Hematopoietic multipotent progenitor cell treated with erythropoietin and hydrocortisone succinate and interleukin-3 and kit ligand, for 4 days (in vitro differentiated cells): ENCODE measurements at places on chromosomes 7 and 10.

- no peak for DNase-seq
Observed at GRCh38 chr7:139681463-139681755, 96.4 kb downstream of the HIPK2 start.

DNA sequence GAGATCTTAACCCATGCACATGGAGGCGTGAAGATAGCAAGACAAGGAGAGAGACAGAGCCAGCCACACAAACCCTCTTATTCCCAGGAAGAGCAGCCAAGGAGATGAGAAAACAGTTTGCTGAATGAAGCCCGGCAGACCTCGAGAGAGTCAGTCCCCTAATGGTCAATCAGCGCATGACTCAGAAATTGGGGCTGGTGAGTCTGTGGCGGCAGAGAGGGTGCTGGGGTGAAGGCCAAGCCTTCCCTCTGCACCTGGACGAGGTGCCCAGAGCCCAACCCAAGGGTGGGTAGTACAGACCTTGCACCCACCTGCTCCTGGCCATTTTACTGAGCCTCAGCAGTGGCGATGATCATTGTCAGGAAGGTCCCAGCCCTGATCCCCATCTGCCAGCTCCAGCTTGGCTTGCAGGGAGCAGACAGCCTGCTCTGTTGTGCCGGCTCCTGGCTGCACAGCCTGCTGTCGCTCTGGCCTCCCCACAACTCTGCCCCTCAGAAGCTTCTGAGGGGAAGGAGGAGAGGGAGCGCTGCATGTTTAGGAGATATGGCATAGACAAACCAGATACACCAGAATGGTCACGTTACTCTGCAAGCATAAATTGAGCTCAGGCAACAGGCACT, 256.6 kb downstream of the RPS24 start:
- DNase-seq: no peak

DNA sequence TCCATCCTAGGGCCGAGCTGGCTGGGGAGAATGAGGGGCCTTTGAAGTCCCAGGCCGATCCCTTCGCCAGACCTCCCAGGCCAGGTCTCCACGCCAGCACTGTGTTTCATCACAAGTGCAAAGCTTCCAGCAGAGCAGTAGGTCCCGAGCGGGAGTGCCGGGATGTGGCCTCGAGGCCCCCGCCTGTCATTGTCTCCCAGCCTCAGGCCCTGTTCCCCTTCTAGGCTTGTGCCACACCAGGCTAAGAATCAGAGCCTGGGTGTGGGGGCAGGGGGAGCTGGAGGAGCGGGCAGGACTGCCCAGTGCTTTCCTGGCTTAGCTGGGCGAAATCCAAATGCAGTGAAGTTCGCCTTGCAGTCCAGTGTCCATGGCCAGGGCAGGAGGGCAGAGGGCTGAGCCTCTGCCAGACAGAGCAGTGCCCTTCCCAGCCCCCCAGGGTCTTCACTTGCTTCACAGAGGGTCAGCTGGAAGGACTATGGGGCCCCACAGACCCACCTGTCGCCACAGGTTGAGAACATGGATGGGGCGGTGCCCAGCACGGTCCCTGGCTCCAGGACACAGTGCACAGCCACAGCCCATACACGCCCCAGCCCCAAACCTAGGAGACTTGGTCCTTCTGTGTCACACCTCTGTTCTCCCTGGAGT, 20.2 kb upstream of the PFKFB3 start:
- DNase-seq: no peak

- peak; percentile 18 for DNase-seq
Observed at GRCh38 chr10:59362959-59363381, 621 bp upstream of the FAM13C start.

DNA sequence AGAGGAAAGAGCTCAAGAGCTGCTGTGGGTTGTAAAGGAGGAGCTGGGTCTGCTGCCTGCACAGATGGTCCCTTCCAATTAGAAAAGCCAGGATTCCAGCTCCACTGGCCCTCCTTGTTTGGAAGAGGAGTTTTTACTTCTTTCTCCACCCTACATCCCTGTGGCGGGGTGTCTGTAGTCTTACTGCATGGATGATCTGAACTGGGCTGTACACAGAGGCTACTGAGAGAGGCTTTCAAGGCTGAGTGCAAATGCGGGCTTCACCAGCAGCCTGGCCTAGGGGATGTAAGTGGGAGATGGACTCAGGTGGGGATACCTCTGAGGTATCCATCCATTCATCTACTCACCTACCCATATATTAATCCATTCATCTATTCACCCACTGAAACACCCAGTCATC, 7.1 kb upstream of the CXCL12 start:
- no peak for DNase-seq

DNA sequence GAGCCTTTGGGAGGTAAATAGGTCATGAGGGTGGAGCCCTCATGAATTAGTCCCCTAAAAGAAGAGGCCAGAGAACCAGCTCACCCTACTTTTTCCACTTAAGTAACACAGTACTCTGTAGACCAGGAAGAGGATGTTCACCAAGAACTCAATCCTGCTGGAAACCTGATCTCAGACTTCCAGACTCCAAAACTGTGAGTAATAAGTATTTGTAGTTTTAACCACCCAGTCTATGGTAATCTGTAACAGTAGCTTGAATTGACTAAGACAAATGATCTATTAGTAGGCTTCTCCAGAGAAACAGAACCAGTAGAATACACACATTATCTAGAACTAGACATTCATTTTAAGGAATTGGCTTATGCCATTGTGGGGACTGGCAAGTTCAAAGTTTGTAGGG, 51.5 kb downstream of the ANKMY2 start:
- no peak for DNase-seq

DNA sequence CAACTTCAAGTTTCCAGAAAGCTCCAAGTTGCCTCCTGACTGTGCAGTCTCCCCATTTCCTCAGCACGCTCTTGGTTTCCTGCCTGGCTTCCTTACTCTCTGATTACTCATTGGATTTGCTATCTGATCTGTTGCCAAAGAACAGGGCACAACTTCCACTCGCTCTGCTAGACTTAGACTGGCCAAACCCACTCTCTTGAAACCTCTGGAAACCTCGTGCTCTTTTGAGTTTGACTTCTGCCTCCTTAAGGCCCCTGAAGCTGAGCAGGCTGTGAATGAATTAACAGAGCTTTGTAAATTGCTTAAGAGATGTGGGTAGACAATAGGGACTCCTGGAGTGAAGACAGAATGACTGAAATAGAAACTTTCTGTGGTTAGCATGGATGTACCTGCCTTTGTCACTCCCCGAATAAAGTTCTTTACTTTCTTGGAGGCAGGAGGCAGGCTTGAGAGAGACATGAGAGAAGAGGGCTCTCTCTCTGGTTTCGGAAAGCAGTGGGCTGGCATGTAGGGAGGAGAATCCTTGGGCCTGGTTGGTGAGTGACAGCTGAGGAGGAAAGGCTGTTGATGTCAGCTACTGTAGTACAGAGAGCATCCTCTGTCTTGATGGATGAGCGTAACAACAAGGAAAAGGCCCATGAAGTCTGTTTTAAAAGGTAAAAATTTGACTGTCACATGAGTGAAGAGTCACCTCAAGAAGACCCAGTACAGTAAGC, 70.8 kb downstream of the CHN2 start:
- peak; percentile 65 for DNase-seq

- no peak for DNase-seq
Observed at GRCh38 chr10:61410353-61411070, 42.7 kb downstream of the TMEM26 start.

DNA sequence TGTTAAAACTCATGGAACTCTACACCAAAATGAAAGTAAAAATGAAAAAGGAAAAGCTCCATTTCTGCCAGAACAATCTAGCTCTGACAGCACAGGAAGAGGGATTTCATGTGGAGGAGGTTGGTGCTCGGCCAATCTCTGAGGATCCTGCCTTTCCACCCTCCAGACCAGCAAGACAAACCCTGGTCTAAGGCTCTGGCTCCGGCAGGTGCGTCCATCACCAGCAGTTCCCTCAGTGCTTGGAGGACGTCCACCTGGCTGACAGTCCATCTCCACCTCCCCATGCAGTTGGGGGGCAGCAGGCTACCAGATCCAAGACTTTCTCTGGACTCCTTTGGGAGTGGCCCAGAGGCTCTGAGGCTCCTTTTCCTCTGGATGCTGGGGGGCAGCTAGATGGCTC, 25.0 kb upstream of the LOXL4 start:
- DNase-seq: no peak

- DNase-seq: no peak
Observed at GRCh38 chr7:88002617-88003016, 68.6 kb downstream of the ADAM22 start.
